NCI-H2081 treated with DMSO at 0.1 percent for 48 hours (cell line): ENCODE measurements at places on chromosomes 1 and 21.

GRCh38 chr1:3456964-3457909, 2.8 kb downstream of the ARHGEF16 start:
- DNase-seq = no peak

DNA sequence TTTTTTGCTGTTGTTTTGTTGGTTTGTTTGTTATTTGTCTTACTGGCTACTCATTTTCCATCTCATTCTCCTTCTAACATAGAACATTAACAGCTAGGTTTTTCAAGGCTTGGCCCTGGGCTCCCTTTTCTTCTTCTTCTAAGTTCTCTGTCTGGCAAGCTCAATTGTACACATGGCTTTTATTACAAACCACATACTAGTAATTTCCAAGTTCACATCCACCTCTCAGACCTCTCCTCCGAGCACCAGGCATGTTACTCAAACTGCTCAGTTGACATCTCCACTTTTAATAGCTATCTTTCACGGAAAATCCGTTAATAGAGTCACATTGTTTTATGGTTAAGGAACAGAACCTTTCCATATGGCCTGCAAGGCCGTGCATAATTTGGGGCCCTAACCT, 736.9 kb upstream of the ADAMTS5 start:
- no peak for DNase-seq

DNA sequence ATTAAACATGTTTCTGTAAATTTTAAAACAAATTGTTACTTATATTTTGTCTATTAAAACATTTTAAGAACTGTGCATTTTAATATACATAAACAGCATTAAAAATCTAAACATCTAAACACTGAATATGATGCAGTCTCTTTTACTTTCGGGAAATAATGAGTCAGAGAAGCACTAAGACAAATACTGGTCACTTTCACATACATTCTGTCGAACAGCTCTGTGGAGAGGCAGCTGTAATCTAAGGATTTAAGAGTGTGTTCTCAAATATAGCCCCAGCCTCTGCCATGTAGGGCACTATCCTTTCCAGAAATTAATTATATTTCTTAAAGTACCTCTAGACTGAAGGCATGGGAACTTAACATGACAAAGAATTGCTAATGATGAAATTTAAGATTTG, 89.6 kb upstream of the PTGFR start:
- no peak for DNase-seq

DNA sequence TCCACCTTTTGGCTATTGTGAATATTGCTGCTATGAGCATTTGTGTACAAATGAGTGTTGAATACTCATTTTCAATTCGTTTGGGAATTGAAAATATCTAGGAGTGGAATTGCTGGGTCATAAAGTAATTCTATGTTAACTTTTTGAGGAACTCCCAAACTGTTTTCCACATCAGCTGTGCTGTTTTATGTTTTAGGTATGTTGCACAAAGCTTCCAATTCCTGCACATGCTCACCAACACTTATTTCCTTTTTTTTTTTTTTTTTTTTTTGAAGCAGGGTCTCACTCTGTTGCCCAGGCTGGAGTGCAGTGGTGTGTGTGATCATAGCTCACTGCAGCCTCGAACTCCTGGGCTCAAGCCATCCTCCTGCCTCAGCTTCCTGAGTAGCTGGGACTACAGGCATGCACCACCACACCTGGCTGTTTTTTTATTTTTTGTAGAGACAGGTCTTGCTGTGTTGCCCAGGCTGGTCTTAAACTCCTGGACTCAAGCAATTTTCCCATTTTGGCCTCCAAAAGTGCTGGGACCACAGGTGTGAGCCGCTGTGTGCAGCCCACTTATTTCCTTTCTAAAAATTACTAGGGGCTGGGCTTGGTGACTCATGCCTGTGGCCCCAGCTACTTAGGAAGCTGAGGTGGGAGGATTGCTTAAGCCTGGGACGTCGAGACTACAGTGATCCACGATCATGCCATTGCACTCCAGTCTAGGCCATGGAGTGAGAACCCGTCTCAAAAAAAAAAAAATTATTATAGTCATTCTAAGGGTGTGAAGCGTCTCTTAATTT, 33.4 kb downstream of the TMCC2 start:
- no peak for DNase-seq

GRCh38 chr1:158289811-158290210, at the start of gene CD1C:
Gene CD1C, plus strand, starts transcription at chr1:158289923. Its CDS starts 142 bp downstream, at chr1:158290065.
- no peak for DNase-seq

GRCh38 chr1:28642056-28642846, 616 bp downstream of the TAF12 start:
- DNase-seq = no peak

DNA sequence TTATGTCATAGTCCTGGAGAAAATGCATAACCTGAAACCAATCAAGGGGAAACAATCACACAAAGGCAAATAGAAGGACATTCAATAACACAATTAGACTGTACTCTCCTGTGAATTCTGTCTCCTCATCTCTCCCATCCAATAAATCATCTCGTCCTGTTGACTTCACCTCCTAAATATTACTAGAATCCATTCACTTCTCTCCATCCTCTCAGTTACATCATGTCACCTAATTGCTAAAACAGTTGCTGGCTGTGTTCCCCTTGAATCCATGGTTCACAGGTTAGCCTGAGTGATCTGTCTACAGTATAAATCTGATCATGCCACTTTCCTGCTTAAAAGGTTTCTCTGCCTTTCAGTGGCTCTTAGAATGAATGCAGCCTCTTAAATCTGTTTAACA, 220.2 kb downstream of the TGFB2 start:
- no peak for DNase-seq

DNA sequence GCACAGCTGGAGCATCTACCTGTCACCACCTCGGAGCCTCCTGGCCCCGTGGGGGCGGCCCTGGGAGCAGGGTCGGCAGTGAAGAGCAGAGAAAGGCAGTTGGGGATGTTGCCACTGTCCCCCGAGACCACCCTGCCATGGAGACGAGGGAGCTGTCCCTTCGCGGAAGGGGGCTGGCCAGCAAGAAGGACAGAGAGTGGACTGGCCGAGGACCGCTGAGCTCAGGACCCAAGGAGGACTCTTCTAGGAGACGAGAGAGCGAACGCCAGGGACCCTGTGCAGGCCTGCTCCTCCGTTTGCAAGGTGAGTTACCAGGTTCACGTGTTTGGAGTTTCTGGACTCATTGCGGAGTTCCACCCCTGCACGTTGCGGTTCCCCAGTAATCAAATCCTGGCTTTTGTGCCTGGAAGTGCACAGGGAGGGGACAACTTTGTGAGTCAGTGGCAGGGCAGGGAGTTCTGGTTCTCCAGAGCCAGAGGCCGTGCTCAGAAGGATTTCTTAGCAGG, 5.6 kb upstream of the POFUT2 start:
- DNase-seq = no peak

GRCh38 chr21:33886321-33886720, 29.3 kb downstream of the ATP5PO start:
- no peak for DNase-seq

GRCh38 chr1:60118085-60118484, 44.5 kb upstream of the C1orf87 start:
- no peak for DNase-seq

DNA sequence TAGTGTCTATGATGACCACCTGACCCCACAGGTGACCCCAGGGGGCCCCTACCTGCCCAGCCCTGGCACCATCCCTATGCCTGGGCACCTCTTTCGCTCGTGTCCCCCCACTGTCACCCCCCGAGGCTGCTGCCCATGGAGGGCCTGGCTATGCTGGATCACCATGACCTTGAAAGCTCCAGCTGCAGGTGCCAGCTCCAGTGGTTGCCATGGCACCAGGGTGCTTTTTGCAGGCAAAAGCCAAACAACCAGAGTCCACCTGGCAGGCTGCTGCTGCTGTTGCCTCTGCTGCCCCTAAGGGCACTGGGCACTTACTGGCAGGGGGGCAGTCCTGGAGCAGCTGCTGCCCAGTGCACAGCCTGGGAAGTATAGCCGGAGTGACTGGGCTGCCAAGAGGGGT, 21.7 kb downstream of the ETNK2 start:
- no peak for DNase-seq

DNA sequence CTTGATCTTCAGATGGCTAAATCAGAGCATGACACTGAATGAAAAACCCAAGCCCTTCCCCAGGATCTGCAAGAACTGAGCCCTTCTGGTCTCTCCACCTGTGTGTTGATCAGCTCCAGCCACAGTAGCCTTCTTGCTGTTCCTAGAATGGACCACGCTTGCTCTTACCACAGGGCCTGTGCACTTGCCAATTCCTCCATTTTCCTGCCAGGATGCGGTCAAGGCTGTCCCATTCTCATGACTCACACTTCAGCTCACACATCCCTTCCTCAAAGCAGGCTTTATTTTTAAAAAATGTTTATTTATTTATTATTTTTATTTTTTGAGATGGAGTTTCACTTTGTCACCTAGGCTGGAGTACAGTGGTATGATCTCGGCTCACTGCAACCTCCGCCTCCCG, 43.6 kb upstream of the GRHL3 start:
- DNase-seq = no peak

GRCh38 chr1:162672622-162673260, 40.5 kb downstream of the DDR2 start:
- DNase-seq = no peak

DNA sequence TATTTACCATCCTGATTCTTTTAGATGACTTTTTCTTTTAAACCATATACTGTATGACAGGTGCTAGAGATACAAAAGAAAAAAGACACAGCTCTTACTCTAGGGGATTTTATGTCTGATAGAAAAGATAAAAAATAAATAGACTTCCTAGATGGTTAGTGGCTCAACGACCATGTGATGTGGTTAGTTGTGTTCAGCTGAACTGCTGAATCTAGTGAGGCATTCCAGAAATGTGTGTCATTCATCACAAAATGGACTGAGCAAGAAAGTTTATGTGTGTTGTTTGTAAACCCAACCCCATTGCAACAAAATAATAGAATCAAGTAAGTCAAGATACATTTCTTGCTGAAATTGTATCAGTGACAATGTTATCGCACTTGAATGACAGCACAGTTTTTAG, 205.8 kb upstream of the LYPLAL1 start:
- DNase-seq = no peak

- peak; percentile 14 for DNase-seq
Measured at GRCh38 chr1:175152006-175152652, 40.4 kb downstream of the KIAA0040 start.

DNA sequence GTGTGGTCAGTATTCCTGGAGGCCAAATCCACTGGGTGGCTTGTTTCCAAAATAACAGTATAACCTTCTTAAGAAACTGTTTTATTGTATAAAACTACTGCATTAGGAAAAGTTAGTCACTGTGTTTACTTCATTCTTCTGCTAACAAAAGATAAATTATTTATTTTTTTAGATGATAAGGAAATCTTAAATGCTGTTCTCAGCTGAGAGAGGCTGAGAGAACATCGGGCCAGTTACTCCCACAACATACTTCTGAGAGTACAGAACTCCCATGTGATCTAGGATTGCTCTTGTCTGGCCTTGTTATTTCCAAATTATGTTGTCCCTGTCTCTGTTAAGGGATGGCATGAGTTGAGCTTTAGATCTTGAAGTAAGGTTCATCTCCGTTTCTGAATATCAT, 96.7 kb upstream of the CXADR start:
- no peak for DNase-seq

- DNase-seq = no peak
Measured at GRCh38 chr1:179187043-179187442, 42.4 kb downstream of the ABL2 start.

- DNase-seq = no peak
Measured at GRCh38 chr1:223556414-223557129, 108.9 kb downstream of the CAPN8 start.

DNA sequence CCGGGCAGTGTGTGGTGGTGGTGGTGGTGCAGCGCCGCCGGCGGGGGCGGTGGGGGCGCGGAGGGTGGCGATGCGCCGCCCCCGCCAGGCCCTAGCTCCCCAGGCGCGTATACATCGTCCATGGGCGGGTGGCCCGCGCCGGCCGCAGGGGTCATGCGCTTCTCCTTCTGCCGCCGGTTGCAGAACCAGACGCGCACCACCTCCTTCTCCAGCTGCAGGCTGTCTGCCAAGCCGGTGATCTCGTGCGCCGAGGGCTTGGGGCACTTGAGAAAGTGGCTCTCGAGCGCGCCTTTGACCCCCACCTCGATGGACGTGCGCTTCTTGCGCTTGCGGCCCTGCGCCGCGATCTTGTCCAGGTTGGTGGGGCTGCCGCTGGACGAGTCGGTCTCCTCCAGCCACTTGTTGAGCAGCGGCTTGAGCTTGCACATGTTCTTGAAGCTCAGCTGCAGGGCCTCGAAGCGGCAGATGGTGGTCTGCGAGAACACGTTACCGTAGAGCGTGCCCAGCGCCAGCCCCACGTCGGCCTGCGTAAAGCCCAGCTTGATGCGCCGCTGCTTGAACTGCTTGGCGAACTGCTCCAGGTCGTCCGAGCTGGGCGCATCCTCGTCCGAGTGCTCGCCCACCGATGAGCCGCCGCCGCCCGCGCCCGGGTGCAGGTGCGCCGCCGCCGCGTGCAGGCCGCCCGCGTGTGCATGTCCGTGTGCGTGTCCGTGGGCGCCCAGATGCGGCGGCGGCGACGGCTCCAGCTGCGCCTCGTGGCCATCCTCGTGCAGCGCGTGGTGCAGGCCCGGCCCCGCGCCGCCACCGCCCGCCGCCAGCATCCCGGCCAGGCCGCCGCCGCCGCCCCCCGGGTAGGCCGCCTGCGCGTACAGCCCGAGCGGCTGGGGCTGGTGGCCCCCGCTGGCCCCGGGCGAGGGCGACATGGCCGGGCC, 926 bp downstream of the POU3F1 start:
- no peak for DNase-seq

GRCh38 chr1:43255438-43256210, 14.2 kb upstream of the TMEM125 start:
- DNase-seq = no peak

DNA sequence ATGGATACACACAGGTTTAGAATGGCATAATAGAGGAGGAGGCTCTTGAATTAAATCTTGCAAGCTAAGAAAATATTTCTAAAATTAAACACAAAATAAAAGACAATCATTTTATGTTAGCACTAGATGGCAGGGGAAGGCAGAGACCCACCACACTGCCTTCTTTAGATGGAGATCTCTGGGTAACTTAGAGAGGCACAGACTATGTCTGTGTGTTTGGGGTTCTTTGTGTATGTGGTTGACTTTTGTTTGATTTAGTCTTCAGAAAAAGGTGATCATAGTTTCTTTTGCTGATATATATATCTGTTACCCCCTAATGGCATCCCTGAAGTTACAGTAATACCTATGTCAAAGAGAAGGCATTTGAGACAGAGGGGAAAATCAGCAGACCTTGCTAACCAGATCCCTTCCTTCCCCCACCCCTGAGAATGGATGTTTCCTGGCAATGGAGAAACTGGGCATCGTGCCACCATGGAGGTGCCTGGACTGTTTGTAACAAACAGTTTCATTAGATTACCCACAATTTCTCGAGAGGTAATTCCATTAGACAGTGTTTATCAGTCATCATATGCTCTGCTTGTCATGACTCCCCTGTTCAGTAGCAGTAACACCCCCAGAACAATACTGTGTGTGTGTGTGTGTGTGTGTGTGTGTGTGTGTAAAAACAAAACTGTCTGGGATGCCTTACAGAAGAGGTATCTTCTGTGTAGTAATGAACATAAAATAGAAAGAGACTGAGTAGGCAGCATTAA, 228.3 kb upstream of the DEPDC1 start:
- peak; percentile 2 for DNase-seq
